ENCODE measurements at places on chromosomes 3 and 15.
A peak's percentile ranks its signal among the peaks of the same experiment; 100 is the strongest.

- DNase-seq, result no peak
Observed at GRCh38 chr3:124748560-124749198, 18.4 kb downstream of the UMPS start.

- no peak for DNase-seq
Observed at GRCh38 chr3:180401226-180401625, 200.7 kb upstream of the TTC14 start.

- peak; percentile 37 for DNase-seq
Observed at GRCh38 chr3:88189361-88189810, 39.6 kb downstream of the C3orf38 start.

GRCh38 chr3:17442332-17443049 is 299.9 kb downstream of the TBC1D5 start:
- DNase-seq, result no peak

DNA sequence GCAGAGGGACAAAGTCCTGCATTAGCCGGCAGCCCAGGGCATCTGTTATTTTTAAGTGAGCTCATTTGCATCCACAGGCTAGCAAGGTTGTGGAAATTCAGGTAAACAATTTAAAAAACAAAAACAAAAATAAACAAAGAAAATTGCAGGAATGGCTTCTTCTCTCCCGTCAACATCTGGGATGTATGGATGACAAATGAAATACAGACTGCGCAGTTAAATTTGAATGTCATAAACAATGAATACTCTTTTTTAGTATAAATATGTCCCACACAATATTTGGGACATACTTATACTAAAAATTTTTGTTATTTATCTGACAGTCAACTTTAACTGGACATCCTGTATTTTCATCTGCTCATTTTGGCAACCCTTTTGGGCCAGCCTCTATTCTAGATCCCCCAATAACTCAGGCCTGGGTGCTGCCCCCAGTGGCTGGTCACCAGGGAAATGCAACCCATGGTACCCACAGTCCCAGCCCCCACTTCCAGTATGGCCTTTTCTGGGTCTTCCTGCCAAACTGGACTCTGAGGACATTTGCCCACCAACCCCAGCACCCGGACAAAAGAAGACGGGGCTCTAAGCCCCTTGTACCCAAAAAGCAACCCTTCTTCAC is 12.7 kb downstream of the GRM2 start:
- no peak for DNase-seq

DNA sequence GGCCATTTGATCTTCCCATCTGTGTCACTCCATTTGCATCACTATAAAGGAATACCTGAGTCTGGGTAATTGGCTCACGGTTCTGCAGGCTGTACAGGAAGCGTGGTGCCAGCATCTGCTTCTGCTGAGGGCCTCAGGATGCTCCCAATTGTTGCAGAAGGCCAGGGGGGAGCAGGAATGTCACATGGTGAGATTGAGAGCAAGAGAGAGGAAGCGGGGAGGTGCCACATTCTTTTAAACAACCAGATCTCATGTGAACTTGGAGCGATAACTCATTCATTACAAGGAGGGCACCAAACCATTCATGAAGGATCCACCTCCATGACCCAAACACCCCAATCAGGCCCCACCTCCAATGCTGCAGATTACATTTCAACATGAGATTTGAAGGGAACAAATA is 13.1 kb upstream of the RAB7A start:
- DNase-seq, result no peak

GRCh38 chr3:33111581-33111980 is 2.2 kb upstream of the CRTAP start:
- DNase-seq, result peak; percentile 74

DNA sequence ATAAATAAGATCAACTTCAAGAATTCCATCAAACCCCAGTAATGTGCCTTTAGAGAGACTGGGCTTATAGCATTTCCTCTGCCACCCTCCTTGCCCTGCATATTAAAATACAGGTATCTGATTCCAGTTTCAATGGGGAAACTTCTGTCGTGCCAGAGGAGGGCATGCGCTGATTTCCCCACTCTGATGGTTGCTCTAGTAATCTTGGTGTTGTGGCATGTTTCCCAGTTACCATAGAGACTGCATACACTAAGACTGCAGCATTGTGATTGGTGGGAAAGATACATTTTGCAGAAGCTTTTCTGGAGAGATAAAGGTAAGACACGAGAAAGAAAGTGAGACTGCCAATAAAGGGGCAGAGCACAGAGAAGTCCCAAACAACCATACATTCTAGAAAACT is 225.6 kb downstream of the TIGIT start:
- peak; percentile 10 for DNase-seq

DNA sequence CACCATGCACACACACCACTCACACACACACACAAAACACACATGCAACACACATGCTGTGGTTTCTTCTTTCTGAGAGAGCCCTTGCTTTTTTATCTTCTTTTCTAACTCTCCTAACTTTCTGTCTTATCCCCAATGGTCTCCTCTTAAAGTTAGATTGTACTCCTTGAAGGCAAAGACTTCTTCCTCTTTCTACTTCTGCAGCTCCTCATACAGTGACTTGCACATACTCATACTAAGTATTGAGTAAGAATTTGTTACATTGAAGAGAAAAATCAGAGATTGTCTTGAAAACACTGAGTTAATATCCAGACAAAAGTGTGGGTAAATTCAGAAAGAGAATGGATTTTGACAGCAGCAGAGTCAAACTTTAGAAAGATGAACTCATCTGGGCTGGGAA is 64.4 kb downstream of the GTPBP8 start:
- DNase-seq, result no peak

- DNase-seq, result peak; percentile 26
Observed at GRCh38 chr3:98029083-98029482, 6.0 kb downstream of the GABRR3 start.

DNA sequence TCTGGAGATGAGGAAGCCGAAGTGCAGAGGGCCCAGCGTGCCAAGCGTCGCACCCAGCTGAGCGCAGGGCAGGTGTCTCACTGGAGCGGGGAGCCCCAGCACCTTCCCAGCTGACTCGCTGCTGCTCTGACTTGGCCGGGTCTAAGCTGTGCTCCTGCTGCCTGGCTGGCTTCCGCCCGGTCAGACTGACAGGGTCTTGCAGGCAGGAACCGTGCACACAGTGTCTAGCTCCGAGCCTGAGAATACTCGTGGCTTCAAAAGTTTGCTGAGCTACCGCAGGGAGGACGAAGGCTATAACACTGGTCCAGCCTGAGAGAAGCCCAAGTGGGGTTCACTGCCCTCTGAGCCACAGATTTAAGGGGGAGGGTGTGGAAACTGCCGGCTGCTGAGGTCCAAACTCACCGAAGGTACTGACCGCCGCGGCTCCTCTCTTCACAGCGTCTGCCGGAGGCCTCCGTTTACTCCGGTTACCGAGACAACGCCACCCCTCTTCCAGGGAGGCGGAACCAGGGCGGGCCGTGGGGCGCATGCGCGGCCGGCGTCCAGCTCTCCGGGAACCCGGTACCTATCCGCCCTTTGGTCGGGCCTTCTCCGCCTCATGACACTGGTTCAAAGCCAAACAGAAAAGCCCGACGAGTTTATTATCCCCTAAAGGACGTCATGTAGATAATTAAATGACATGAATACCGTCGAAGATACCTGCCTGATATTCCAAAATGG is at the start of gene CFAP44:
Gene CFAP44 (minus strand): TSS at position 443 of the 720 bp plus-strand sequence. CDS start 7,829 bp downstream, outside the sequence.
- DNase-seq, result peak; percentile 62

DNA sequence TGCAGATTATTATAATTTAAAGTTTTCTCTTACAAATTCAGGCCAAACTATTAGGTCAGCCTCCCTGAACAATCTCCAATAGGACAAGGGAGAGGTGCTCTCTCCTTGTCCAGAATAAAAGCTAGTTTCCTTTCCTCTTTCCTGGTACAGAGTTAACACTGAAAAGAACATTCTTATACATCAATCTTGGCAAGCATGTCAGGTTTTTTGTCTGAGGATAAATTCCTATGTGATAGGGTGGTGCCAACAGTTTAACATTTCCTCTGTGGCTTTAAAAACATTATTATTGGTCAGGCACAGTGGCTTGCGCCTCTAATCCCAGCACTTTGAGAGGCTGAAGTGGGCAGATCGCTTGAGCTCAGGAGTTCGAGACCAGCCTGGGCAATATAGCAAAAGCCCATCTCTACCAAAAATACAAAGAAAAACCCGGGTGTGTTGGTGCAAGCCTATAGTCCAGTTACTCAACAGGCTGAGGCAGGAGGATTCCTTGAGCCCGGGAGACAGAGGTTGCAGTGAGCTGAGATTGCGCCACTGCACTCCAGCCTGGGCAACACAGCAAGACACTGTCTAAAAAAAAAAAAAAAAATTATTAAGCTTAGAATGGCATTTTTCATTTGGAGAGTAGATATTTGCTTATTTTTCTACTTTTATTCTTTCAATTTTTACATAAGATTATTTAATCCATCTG is 13.7 kb upstream of the ULK4 start:
- DNase-seq, result no peak

DNA sequence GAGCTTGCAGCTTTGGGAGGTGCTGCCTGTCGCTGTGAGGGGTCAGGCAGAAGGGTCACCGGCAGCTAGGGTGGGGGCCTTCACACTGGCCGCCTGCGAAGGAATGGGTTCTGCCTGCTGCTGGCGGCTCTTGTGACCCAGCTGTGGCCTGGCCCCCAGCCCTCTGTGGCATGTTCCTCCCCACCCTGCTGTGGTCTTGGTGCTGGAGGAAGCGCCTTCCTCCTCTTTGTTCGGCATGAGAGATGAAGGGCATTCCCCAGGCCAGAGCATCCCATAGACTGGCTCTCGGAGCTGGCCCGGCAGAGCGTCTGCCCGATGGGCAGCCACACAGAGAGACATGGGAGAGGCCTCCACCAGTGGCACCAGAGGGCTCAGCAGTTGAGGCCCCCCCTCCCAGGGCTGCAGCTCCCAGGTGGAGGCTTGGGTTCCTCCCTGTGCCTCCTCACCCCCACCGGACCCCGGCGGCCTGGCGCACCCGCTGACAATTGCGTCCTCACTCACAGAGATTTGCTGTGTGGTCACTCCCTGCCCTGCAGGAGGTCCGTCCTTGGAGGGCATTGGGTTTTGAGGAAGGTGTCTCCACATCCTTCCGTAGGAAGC is 162.2 kb downstream of the NSMCE3 start:
- DNase-seq, result no peak

- no peak for DNase-seq
Observed at GRCh38 chr15:30042556-30042955, 40.2 kb upstream of the GOLGA8J start.

DNA sequence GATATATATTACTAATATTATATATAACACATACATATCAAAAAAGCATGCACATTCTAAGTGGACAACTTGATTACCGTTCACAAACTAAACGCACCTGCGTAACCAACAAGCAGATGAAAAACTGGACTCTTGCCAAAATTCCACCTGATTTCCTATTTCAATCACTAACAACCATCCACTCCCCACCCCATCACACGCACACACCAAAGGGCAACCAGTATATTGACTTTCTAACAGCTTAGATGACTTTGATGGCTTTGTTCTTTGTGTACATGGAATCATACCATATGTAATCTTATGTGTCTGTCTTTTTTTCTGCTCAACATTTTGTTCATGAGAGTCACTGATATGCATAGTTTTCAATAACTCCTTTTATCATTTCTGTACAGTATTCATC is 496.8 kb upstream of the ARRDC4 start:
- no peak for DNase-seq

GRCh38 chr3:29775340-29775739 is 494.5 kb downstream of the RBMS3 start:
- DNase-seq, result no peak

DNA sequence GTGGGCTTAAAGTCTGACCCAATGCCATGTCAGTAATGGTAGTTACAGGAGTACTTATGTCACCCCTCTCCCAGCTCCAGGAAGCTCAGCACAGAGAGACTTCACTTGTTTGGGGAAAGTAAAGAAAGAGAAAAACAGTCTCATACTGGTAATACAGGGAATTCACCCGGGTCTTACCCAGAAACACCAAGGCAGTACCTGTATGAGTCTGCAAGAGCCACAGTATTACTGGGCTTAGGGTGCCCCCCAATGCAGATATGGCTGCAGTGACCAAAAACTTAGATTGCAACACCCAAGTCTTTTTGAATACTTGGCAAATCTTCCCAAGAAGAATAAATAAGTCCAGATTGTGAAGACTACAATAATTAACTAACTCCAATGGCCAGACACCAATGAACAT is 622.1 kb downstream of the IGSF11 start:
- DNase-seq, result no peak

DNA sequence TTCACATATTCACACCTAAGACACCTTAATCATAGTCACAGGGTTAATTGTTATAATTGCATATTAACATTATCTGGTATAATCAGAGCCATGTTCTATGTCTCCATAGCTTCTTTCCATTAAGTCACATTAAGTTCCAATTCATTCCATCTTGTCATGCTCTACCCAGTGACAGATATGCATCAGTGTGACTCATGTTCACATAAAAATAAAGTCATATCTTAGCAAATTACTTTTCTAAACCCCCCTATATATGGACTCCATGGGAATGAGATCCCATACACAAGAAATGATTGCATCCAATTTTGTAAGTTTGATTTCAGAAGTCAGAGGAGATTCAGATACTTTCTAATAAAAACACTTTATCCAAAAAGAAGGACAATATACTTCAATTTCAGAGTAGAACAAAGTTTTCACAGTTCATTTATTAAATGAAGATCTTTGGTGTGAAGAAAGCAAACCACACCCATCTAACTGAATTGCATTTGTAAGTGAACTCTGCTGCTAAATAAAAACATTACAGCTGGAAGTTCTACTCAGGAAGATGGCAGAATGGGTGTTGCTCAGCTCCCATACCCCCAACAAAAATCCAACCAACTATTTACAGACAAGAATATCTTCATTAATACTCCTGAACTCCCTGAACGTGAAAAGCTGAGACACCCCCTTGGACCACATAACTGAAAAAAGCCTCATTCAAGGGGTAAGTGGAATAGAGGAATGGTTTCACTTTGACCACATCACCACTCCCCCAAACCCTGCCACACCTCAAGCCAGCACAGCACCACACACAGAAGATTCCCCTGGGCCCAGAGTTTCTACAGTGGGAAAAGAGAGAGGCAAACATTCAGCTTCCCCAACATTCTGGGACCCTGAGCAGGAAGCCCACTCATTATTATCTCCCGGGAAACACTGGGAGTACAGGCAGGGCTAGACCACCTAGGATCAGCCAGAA is 27.6 kb downstream of the THBS1 start:
- DNase-seq, result no peak

DNA sequence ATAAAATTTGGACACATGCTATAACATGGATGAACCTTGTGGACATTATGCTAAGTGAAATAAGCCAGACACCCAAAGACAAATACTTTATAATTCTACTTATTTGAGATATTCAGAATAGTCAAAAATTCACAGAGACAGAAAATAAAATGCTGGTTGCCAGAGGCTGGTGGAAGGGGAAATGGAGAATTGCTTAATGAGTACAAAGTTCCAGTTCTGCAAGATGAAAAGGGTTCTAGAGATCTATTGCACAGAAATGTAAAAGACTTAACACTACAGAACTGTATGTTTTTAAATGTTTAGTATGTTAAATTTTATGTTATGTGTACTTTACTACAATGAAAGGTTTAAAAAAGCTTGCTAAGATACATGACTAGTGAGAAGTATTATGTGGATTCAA is 344.8 kb downstream of the CNTN3 start:
- DNase-seq, result no peak

DNA sequence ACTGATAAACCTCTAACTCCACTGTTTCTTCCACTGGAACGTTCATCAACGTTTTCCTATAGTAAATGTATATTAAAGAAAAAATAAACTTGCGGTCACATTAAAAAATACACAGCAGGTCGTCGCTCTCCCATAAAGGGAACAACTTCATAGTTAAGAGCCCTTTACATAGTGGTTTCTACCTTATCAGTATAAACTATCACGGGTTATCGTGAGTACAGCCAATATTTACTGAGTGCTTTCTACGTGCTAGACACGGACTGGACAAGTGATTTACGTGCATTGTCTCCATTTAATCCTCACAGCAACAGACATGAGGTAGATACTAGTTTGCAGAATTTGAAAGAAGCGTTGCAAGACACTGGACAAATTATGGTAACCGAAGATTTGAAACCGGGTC is 964 bp upstream of the TASOR start:
- DNase-seq, result no peak
